ENCODE measurements at places on chromosomes 1 and 21.

DNA sequence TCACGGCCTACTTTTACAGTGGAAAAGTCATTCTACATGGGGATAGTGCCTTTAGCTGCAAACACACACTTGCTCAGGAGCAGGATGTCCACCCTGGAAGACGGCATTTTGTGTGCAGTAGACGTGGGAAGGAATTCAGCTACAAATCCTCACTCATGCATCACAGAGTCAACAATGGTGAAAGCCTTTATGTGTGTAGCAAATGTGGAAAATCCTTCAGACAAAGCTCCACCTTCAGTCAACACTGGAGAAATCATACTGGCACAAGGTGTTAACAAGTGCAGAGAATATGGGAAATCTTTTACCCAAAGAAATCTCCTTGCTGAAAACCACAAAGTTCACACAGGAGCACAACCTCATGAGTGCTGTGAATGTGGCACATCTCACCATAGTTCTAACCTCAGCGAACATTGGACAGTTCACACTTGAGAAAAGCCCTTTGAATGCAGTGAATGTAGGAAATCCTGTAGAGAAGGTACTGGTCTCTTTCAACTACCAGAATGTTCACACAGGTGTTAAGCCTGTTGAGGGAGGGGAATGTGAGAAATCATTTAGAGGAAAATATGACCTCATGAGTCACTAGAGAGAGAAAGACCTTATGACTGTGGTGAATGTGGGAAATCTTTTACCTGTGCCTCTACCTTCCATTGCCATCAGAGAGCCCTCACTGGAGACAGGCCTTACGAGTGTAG lies 101.8 kb downstream of the PTGS2 start:
- no peak for DNase-seq

DNA sequence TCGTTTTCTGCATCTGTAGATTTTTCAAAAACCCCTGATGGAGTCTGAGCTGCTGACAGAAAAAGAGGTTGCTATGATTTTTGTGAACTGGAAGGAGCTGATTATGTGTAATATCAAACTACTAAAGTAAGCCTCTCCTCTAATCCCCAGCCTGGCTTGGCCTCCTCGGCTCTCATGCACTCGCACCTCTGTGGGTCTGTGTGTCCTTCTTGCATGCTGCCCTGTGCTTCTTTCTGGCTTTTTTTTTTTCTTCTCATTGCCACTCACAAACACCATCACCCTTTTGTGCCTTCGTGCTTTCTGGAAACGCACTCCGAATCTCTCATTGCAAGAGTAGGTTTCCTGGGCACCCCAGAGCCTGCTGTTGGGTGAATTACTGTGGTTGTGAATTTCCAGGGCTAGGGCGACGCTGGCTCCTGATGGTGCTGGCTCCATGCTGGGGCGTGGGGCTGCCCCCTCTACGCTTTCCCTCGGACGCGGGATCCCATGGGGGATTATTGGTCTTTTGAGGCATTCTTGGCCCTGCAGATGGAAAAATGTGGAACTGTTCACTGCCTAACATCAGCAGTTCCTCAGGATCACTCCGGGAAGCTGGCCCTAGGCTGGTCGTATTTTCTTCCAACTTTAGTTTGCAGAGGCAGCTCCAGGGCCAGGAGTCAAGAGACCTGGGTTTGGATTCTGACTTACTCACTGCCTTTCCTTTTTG lies 56.8 kb downstream of the ATP5PO start:
- no peak for DNase-seq

DNA sequence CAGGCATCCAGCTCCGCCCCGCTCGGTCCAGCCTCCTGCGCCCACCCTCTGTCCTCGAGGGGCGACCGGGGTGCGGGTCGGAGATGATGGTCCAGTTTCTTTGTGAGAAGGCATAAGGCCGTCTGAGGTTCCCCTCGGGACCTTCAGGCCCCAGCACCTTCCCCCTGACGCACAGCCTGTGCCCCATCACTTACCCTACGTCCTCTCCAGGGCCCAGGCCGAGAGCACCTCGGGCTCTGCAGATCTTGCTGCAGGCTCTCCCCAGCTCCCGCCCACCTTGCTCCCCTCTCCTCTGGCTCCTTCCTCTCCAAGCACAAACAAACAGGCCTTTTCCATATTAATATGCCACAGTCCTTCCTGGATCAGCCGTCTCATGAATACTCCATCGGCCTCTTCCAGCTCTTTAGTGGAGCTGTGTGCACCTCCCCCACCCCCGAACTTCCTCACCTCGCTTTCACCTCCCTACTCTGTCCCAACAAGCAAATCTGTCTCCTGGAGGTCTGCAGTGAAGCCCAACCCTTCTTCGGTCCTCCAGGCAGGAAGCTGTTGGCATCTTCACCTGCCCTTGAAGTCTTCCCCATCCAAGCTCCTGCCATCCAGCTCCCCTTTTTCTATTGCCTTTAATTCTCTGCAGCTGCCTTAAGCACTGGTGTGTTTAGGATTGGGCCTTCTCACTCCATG lies 448 bp upstream of the COL9A2 start:
- DNase-seq = no peak

DNA sequence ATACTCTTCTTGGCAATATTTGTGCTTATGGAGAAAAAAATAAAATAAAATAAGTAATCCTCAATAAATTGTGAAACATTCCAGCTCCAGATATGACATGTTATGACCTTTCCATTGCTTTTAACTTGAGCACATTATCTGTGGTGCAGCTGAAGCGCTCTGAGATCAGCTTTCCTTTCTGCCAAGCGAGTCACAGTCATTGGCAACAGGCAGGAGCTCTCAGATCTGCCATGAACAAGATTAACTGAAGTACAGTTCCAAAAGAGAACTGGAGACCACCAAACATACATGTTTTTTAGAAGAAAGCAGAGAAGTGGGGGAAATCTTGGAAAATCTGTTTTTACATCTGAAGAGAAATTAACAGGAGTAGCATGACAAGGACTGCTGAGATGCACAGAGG lies 89.2 kb upstream of the DSCAM start:
- no peak for DNase-seq

DNA sequence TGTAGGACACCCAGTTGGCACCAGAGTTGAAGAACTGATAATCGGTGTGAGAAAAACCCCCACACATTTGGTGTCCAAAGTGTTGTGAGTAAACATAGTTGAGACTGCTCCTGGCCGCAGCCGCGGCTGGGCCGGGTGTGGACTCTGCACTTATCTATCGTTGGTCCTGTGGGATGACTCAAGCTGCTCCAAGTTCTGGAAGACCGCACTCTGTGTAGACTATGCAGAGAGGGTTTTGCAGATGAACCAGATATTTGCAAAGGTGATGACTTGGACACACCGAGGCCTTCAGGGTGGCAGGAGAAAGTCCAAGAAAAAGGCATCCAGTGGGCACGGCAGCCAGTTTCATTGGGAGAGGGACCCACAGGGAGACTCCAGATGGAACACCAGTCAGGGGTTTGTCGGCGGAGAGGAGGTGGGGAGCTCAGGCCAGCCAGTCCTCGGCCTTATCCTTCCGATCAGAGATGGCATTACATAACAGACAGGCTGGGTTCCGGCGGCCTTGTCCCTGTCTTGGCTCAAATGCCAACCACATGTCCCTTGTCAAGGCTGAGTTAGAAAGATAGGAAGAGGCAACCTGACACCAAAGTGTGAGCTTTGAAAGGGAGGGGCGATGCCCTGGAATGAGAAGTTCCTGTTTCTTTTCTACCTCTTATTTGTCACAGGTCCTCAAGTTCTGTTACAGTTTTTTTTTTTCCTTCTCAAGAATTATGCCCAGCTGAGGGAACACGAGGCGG lies 21.1 kb downstream of the C2CD2 start:
- no peak for DNase-seq

- DNase-seq = no peak
These were observed 24.6 kb upstream of the NADK start for GRCh38 chr1:1802871-1803270.
